ENCODE measurements at places on chromosomes 12 and 14.

GRCh38 chr12:53862831-53863230 lies 75.8 kb upstream of the HOXC13 start:
- no peak for DNase-seq

DNA sequence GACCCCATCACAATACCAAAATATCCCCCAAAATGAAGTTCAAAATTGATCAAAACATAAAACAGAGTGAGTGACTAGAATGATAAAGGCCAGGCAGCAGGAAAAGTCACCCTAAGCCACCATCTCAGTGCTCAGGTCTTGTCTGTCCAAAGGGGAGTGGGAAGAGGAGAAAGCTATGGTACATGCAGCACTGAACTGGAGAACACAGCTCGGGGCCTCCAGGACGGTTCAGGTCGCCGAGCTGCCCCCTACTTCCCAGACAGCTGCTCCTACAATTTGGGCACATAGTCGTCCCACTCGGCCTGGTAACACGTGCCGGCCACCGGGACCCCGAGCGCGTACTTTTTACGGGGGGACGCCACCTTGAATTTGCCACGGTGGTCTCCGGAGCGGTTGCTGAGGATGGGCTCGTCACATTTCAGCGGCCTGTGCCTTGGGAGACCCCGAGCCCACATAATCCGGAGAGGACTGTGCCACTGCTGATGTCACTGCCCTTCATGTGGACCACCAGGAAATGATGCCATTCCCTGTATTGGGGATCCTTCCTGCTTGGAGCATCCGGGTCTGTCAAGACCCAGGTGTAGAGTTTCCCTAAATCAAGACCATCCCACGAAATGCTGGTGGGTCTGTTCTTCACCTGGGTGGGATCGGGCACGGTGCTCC lies 31.6 kb downstream of the AK7 start:
- DNase-seq = no peak

DNA sequence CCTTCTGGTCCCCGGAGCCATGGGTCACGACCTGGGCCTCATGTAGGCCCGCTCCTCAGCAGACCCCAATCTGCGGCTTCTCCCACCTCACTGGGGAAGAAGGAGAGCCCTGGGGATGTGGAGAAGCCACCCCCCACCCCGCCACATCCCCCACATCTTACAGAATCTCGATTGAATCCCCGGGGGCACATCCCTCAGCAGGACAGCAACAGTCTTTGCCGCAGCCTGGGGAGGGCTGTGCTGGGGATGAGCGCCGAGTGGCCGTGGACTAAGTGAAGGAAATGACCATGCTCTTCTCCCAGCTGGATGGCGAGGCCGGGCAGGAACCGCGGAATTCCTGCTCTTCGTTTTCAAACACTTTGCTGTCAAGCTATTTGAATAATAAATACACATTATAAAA lies 169.0 kb upstream of the RTL1 start:
- no peak for DNase-seq

- no peak for DNase-seq
Observed at GRCh38 chr12:108297895-108298760, 41.0 kb downstream of the CMKLR1 start.

Data from retinal pigment epithelial cell (primary cell).